ENCODE measurements at places on chromosomes 12 and 14.

DNA sequence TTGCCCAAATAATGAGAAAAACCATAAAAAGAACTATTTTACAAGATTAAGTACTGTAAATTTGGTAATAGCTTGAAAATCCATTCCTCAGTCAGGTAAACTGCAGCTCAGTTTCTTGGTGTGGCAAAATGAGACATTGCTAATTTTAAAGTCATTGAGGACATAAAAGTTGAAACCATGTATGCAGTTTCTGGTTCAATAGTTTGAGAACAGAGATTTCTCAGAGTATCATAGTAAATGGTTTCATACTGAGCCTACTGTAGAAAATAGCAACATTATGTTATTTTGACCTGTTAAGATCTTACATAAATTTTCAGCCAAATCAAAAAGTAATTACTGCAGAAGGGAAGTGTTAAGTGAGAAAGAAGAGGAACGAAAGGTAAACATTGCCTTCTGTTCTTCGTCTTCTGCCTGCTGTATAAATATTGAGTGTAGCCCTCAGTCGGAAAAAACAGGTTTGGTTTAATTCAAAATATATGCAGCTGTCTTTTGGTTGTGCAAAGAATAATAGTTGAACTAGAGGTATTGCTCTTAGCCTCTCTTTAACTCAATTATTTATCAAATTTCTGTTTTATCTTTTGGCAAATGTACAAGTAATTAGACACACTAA lies 119.6 kb downstream of the SYNE2 start:
- no peak for DNase-seq

- DNase-seq, result no peak
Observed at GRCh38 chr14:50397390-50398188, 908 bp upstream of the CDKL1 start.

DNA sequence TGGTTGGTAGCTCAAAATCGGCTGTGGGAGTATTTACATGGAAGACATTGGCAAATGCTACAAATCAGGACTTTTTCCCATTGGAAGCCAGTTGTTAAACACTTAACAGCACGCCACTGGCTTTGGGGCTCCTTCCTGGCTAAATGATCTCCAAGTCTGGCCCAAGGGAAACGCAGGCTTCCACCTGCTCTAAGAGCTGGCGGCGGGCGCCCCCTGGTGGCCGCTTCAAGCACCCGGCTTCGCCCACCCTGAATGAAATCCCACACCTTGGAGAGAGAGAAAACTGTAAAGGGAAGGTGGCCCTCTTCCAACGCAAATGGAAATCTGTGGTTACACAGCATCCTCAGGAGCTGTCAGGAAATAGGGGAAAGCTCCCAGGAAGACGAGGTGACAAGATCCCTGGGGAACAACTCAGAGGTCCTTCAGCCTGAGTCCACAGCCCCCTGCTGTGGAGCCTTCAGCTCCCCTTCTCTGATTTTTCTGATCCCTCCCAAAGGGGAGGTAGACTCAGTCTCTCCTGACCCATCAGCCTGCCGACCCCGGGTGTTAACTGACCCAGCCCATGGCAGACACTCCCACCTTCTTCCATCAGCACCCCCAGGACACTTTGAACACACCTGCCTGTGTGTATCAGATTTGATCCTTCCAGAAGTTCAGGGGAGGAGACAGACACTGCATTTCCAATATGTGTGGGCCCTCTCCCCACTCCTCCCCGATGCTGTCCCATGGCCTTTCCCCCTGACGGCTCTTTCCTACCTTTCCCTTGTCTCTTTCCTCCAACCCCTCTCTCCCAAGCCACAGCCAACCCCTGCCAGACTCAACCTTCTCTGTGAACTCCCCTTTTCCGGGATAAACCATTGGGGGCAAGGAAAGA lies 15.4 kb downstream of the SELPLG start:
- peak; percentile 93 for DNase-seq

GRCh38 chr12:78240827-78241226 lies 410.1 kb downstream of the NAV3 start:
- no peak for DNase-seq

GRCh38 chr12:20404576-20405346 lies 36.4 kb downstream of the PDE3A start:
- DNase-seq, result no peak

DNA sequence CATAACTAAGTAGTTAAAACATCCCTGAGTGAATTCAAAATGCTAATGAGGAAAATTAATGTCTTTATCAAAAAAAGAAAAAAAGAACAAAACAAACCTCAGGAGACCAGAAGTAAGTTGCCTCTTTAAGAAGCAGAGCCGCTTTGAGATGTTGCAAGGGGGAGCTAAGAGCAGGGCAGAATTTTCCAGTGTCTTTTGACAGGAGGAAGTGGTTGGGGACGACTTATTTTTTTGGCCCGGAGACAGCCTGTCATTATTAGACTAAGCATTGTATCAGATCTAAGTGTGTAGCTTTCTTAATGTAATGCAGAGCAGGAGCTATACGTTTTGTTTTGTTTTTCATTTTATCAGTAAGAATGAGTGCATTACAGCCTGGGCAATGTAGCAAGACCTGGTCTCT lies 206.6 kb downstream of the CACNA1C start:
- no peak for DNase-seq

DNA sequence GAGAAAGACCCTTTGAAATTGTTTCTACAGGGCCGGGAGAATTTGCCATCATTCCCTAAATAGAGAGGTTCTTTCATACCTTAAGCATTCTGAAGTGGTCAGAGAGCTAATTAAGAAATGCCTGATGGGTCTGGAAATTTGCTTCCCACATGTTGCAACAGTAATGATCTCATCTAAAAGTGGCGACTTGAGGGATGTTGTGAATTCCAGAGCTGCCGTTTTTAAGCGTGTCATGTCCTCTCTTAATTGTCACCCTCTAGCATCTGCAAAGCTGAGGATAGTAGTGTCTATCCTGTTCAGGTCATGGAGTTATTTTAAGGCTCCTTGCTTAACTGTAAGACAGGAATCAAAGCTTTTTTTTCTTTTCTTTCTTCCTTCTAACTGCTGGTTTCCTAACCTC lies 60.4 kb downstream of the FOS start:
- no peak for DNase-seq

GRCh38 chr14:92500491-92500941 lies 13.1 kb upstream of the RIN3 start:
- peak; percentile 58 for DNase-seq

- DNase-seq, result no peak
Observed at GRCh38 chr12:10540776-10541205, 35.1 kb downstream of the EIF2S3B start.

- DNase-seq, result no peak
Observed at GRCh38 chr14:79786522-79786921, 424.8 kb downstream of the DIO2 start.

GRCh38 chr14:94571395-94571794 lies 9.8 kb upstream of the SERPINA5 start:
- peak; percentile 14 for DNase-seq

DNA sequence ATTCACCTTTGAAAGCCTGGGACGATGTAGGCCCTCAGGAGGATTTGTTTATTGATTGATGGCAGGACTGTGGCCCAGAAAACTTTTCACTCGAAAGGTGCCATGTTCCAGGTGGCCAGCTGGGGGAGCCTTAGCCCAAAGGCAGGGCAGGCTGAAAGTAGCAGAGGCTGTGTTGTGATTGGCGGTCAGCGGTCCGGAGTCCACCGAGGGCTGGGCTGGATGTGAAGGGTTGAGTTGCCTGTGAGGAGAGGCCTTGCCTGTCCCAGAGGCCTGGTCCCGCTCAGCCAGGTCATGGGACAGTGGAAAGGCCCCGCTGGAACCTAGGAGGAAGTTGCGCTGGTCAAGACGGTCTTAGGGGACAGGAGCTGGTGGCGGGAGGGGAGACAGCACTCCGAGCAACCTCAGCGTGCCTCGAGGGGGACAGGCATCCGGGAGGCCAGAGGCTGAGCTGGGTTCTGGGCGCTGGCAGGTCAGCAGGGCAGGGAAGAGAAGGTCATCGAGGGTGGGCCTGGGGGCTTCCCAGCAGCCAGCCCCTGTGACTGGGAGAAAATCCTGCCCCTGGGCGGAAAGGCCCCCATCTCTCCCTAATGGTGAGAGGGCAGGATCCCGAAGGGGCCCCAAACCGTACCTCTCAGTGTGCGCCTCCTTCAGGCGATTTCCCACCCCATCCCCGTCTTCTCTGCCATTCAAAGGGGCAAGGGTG lies 26.3 kb downstream of the CMA1 start:
- DNase-seq, result no peak

DNA sequence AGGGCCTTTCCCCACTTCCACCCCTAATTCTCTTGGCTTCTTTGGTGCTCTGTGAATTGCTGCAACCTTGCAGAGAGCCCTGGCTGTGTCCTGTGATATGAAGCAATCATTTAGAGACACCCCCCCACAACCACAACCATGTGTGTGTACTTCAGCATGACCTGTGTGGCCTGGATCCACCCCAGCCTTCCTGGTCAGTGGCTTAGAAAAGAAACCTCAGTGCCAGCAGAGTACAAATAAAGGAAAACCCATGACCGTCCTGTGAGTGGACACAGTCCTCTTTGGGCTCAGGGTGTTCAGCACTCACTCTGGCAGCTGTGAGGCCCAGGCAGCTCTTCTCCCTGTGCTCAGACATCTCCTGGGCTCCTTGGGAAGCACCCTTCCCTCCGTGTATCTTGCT lies 206.6 kb upstream of the DIO3 start:
- DNase-seq, result no peak

- DNase-seq, result peak; percentile 35
Observed at GRCh38 chr12:62123721-62124203, 136.4 kb upstream of the USP15 start.

GRCh38 chr12:107351713-107352112 lies 258.4 kb upstream of the CRY1 start:
- DNase-seq, result no peak

GRCh38 chr14:101026341-101026740 lies 122.8 kb upstream of the RTL1 start:
- DNase-seq, result no peak

DNA sequence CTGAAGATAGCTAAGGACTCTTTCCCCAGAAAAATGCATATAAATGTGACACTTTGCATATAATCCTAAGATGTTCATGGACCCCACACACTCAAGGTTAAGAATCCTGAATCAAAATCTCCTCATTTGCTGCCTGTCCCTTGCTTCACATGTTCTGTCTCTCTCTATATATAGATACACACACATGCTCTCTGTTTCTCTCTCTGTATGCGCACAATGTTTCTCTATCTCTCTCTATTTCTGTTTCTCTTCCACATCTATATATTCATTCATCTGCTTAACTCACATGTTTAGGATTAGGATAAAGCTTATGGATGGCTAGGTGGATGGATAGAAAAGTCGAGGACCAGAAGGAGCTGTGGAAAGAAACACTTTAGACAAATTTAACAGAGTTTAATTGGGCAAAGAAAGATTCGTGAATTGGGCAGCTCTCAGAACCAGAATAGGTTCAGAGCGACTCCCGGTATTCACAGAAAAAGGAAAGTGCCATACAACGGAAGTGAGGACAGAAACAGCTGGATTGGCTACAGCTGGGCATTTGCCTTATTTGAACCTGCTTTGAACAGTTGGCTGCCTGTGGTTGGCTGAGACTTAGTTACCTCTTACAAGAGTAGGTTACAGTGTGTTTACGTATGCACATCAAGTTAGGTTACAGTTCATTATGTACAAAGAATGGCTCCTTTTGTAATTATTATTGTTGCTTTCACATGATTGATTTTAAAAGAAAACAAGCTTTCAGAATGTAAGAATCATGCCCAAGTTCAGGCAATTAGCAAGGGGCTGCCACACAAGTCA lies 57.6 kb downstream of the EMP1 start:
- no peak for DNase-seq

DNA sequence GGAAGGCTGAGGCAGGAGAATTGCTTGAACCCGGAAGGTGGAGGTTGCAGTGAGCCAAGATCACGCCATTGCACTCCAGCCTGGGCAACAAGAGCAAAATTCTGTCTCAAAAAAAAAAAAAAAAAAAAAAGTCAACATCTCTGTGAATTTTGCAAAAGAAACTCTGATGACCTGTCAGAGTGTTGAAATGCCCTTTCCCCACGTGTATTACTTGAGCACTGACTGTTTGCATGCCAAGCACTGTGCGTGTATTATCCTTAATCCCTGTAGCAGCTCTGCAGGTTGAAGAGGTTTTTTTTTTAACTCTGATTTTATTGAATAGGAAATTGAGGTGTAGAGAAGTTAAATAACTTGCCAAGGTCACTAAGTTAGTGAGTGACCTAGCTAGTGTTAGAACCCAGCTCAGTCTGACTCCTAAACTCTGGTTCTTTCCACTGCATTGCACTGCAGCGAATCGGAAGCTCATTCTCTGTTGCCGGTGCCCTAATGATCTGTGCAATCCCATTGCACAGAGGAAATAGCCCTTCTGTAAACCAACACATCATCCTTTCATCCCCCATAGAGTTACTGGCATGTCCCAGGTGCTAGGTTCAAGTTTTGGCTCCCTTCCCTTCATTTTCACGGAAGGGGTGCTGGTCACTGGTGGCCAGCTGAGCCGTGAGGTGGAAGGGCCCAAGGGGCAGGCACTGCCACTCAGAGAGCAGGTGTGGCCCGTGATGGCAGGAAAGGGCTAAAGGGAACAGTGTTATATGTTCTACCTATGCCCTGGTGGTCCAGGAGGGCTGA lies 122.3 kb downstream of the EML1 start:
- no peak for DNase-seq

DNA sequence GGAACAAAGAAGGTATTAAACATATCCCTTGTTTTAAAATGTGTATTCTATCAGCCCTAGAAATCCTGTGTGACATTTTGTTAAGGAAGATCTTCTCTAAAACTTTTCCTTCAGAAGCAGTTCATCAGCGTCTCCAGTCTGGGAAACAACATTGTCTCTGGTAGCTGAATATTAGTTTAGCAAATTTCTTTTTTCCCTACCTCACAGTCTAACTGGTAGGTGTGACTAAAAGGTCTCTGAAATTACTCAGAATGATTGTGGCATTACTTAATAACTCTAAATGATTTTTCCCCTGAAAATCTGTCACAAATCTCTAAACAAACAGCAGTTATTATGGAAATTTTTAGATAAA lies 1044.8 kb downstream of the FLRT2 start:
- DNase-seq, result no peak

- DNase-seq, result no peak
Observed at GRCh38 chr12:123949770-123950165, 22.9 kb downstream of the CCDC92 start.

DNA sequence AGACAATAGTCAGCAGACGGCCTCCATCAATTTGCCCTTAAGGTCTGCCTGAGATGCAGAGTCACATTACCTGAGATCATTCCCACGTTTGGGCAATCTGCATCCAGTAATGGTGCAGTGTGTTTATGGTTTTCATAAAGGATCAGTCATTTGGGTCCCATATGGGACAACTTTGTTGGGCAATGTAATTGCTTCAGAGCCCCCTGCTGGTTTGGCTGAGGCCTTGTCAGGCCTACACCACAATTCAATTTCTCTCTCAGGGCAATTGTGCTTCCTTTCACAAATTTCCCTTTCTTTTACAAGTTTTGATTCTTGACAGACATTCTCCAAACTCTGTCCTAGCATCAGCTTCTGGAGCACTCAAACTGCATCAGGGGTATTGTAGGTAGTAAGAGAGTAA lies 191.2 kb upstream of the SSTR1 start:
- DNase-seq, result no peak

DNA sequence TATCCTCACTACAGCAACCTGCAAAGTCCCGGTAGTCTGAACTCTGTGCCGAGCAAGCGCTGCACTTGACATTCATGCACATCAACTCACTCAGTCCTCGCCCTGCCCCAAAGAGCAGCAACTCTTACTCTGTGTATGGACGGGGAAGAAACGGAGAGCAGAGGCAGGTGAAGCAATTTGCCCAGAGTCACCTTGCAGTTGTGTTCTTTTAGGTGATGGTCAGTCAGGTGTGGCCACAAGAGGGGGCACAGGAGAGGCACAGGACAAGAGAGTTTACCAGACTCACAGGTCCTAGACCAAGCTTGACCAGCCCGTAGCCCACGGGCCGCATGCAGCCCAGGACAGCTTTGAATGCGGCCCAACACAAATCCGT lies 39.1 kb downstream of the TSPAN11 start:
- no peak for DNase-seq
